ENCODE measurements at places on chromosomes 11 and 22.

DNA sequence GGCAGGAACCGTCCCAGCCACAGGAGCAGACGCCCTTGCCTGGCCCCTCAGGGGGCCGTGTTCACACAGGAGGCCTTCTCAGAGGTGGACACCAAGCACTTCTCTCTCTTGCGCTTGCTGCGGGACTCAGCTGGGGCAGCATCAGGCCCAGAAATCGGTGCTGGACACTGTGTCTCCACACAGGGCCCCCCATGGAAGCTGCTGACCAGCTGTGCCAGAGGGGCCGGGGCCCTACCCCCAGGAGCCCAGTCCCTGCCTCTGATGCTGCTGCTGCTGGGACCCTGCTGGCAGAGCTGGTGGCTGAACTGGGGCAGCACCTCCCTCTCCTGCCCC, 4.0 kb downstream of the PLXNB2 start:
- DNase-seq = no peak

GRCh38 chr11:134450186-134450585, 38.1 kb upstream of the B3GAT1 start:
- DNase-seq = no peak

GRCh38 chr11:60338053-60338452, 11.0 kb downstream of the MS4A6E start:
- no peak for DNase-seq

DNA sequence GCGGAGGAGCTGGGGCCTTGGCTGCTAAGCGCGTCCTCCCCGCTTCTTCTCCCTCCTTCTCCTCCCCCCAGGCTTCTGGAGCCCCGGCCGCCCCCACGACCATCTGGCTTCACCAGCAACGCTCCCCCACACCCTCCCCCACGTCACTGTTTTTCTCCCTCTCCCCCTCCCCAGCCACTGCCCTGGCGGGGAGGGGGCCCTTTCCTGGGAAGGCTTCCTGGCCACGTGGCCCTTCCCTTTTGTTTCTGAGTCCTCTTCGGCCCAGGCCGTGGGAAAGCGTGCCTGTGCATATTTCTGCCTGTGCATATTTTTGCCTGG, 27.7 kb downstream of the RTN4R start:
- no peak for DNase-seq

- DNase-seq = no peak
These were observed 34.8 kb downstream of the RELT start for GRCh38 chr11:73411031-73411430.

DNA sequence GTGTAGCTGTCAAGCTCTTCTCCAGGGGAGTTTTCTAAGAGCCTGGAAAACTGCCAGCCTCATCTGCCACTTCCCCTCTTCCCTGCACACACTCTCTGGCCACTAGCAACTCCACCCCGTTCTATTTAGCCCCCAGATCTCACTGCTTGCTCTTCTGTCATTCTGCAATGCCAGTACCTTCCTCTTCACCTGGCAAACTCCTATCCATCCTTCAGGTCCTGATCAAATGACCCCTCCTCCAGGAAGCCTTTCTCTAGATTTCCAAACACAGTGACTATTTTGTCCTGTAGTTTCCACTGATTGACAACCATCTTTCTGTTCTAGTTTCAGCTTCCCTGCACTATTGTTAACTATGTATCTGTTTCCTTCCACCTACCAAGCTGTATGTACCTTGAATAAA, 437.7 kb downstream of the SOX6 start:
- DNase-seq = no peak

DNA sequence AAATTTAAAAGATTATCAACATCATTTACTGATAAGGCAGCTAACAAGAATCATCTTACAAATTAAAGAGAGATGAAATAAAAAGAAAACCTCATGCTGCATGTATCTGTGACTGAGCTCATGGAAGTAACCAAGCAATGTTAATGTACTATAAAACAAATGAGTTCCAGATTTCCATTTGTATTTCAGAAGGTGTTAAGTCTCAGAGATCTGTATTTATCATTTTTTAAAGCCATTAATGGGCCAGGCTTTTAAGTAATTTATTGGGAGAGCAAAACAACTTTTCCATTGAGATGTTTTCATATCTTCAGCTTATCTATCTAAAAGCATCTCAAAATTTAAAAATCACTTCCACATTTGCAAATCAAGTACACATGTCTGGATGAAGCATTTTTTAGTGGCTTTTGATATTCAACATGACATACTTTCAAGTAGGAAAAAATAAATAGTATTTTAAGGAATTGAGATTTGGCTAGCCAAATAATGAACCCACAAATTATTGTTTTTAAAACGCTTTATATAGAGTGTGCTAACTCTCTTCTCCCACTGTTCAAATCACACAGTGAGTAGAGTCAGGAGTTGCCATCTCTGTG, 17.9 kb upstream of the BBOX1 start:
- no peak for DNase-seq

DNA sequence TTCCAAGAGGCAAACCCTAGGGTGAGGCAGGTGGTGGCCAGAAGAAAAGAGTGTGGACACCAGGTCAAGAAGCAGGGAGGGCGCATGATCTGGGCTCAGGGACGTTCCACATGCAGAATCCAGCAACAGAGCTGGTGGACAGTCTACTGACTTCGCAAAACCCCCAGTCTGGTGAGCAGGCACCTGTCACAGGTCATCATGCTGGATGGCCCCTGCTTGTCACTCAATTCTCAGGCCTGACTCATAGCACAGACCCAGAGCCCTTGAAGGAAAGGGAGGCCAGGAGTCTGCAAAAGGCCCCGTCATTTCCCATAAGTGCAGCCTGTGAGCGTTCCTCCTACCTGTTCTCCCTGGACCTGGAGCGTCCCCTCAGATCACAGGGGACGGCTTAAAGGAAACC, 18.2 kb downstream of the APOL4 start:
- no peak for DNase-seq

DNA sequence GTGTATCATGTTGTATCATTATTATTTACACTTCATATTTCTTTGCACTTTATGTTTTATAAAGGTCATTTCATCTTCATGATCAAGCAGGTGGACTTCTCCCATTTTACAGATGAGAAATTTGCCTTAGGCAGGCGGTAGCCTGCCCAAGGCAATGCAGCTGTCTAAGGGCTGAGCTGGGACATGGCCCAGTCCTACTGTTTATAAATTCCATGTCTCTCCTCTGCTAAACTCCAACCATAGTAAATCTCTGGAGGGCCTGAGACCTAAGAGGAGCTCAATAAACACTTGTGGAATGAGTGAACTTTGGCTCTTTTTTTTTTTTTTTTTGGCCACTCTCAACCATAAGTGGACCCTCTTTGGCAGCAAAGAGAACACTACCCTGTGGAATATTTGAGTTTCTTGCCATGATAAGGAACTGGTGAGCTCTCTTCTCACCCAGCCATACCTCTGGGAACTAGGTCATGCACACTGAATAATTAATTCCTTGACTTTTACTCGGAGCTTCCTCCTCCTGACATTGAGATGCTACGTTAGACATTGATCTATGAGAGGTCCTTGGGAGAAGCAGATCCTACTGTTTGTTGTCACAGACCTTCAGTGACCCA, 29.9 kb downstream of the MICAL2 start:
- DNase-seq = no peak

GRCh38 chr11:12853325-12853651, 155.8 kb upstream of the RASSF10 start:
- no peak for DNase-seq

DNA sequence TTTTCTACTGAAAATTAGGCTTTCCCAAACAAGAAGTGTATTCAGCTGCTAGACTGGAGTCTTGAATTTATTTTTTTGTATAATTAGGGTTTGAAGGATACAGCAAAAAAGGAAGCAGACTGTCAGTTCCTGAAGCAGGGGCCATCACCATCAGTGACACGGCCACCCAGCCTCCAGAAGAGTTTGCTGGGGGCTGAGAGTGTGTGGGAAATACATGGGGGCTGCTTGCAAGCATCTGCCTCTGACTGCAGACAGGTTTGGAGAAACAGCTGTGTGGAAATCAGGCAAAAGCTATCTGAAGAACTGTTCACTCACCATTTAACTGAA, 23.0 kb downstream of the FZD4 start:
- no peak for DNase-seq

GRCh38 chr11:4704054-4704789, at the start of gene MMP26:
MMP26 (plus strand) TSS chr11:4704784.
- no peak for DNase-seq

DNA sequence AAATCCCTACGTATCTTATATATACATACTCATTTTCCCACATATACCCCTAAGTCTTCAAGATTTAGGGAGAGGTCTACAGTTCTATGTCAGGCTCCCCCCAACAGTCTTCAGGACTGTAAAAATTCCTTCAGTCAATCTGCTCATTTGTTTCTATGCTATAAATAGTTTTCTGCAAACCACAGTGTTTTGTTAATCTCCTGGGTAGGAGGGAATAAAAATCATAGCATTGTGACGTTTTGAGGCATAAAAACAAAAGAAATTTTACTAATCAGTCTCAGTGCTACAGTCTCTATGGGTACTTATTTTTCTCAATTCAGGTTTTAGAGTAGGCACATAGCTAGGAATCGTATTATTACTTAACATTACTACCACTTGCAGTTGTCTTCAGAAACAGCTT, 552.8 kb upstream of the LRRC4C start:
- no peak for DNase-seq

GRCh38 chr11:8705146-8705545, 22.6 kb downstream of the RPL27A start:
- no peak for DNase-seq

- DNase-seq = no peak
These were observed 177.4 kb downstream of the SBF2 start for GRCh38 chr11:10116588-10116987.

DNA sequence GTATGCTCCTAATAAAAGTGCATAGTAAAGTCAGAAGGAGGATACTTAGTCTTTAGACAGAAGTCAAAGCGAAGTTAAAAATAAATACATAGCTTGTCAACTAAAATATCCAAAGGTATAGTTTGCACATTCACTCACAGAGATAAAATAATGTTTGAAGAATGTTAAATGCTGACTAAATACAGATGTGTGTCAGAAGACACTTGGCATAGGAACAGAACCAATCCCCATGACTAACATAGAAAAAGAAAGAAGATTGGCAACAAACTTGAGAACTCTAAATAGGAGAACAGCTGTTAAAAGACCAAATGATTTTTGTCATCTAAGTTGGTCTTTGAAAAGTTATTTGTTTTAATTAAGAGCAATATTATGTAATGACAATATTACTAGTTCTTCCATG, 1172.1 kb upstream of the RAG2 start:
- peak; percentile 40 for DNase-seq

DNA sequence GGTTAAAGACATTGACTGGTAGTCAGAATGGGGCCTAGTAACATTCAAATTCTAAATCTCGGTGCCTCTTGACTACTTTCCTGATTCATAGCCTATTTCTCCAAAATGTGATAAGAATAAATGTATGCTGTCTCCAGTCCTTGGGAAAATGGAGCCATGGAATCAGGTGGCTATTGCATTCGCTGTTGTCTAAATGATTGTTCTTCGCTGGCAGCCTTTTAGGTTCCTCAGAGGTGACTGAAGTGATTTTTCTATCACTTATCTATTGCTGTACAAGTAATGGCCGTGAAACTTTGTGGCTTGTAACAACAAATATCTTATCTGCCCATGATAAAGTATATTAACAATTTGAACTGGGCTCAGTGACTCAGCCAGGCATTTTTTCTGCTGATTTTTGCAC, 15.4 kb downstream of the SRPRA start:
- no peak for DNase-seq

DNA sequence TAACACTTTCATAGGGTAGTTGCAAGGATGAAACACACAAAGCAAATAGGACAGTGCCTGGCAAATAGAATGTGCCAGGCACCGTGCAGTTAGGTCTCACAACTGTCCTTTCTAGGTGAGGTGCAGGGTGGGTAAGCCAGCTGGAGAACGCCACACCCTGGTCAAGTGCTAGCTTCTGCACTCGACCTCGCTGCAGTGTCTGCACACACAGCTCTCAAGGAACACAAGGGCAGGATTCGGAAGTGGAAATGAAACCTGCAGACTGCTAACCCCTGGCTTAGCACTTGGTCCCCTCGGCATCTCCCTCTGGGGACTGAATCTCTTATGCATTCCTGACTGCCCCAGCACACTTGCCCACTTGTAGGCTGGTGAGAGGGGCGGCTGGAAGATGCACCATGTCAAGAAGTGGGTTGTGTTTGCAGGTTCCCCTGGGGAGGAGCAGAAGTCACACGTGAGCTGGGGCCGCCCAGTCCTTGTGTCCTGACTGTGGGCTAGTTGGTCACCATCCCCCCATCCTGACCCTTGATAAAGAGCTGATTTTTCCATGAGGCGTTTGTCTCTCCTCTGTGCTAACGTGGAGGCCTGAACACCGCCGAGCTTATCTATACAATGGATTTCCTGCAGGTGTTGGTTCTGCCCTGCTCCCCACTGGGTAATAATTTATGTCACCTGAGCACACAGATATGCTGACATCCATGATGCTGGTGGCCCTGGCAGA, 89.0 kb downstream of the MICAL2 start:
- no peak for DNase-seq

DNA sequence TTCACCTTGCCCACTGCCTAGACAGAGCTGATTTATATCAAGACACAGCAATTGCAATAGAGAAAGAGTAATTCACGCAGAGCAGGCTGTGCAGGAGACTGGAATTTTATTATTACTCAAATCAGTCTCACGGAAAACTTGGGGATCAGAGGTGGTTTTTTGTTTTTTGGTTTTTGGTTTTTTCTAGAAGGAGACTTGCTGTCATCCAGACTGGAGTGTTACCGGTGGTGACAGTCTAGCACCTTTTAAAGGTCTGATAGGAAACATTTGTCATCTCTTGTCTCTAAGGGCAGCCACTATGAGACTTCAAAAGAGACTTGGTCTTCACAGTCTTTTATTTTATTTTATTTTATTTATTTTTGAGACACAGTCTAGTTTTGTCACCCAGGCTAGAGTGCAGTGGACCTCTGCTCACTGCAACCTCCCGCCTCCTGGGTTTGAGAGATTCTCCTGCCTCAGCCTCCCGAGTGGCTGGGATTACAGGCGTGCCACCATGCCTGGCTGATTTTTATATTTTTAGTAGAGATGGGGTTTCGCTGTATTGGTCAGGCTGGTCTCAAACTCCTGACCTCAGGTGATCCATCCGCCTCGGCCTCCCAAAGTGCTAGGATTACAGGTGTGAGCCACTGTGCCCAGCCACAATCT, 19.1 kb downstream of the APOBEC3H start:
- no peak for DNase-seq

DNA sequence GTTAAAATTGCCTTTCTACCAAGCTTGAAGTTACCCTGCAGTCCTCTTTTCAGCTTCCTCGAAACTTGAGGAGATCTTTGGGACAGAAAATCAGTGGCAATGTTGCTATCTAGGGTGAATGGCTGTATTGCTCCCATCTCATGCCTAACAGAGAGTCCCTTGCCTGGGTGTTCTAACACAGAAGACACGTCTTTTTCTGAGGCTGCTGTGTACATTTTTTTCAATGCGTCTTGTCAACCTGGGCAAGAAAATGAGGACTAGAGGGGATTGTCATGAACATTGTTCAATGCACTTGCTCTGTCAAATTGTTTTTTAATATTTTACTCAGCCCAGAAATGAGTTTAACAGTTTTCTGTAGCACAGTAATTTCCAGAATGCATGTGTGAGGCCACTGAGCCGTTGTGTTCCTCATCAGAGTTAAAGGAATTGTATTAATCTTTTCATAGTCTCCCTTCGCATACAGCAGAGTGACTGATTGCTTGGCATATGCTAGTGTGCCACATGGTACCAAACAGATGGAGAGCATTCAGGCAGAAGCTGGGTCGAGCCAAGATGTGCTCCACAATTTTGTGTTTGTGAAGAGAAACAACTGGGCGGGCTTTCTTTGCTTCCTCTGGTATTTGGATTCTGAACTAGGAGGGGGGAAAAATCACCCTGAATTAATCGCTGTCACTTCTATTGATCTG, 86.0 kb downstream of the CASP12 start:
- no peak for DNase-seq
